ENCODE measurements at places on chromosomes 3 and 15.

DNA sequence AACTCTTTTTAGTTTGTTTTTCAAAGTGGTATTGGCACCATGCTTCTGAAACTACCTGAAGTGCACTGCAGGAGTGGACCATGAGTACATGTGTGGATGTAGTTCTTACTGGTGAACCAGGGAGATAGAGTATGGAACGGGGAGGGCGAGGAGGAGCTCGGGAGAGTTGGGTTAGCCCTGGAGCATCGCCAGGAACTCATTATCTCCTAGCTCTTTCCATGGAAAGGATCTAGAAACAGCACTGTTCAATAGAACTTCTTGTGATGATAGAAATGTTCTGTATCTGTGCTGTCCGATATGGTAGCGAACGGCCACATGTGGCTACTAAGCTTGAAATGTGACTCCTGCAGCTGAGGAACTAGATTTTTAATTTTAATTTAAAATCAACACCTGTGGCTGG, 47.3 kb downstream of the VGLL4 start:
- DNase-seq = no peak

- no peak for DNase-seq
These were observed 103.3 kb upstream of the CMC1 start for GRCh38 chr3:28138043-28138610.

DNA sequence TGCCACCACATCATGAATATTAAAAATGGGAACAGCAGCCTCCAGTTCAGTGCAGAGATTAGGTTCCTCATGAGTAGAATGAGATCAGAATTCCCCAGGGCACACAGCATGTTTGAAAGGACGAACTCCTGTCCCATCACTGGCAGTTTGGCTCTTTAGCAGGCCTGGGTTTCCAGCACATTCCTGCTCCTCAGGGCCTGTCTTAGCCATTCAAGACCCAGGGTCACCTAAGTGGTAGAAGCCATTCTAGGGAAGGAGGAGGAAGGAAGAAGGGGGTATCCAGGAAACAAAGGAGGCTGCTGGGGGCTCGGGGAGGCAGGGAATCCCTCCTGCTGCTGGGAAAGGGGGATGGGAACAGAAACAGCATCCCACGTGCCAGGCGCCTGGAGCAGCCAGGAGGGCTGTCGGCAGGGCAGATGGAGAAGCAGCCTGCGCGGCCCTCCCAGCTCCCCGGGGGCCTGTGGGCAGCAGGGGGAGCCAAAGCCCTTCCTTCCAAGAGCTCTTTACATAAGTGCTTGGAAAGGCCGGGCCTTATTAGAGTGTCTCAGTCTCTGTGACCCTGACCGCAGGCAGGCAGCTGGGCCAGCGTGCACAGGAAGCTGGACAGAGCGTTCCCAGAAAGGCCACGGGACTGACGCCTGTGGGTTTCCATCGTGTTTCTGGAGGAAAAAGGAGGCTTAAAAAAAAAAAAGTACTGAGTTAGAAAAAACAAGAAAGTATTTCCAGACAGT, 24.7 kb downstream of the LOXL1 start:
- no peak for DNase-seq

DNA sequence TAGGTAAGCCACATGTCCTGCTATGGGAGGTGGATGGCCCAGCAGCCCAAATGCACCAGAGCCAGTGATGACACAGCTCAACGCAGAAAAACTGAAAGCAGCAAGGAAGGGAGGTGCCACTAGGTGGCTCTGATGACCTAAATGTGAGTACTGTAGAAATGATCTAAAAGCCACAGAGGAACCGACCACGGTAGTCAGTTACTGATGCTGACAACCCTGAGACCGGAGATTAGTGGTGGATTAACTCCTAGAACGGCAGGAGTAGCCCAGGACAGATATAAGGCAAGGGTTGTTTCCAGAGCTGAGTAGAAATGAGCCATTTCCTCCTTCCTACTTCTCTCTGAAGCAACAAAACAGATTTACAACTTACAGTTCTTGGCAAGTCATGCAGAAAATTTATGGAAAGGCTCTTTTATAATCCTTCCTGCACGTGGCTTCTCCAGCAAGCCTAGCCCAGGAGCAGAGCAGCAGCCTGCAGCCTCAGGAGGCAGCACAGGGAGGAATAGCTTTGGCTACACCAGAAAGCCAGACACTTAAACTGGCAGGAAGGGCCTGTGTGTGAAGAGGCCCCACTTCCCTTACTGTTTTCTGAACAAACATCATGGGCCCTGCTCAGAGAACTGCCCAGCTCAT, 13.1 kb downstream of the FBXL22 start:
- DNase-seq = no peak

GRCh38 chr15:73028831-73029451, 23.3 kb upstream of the NEO1 start:
- DNase-seq = no peak

- no peak for DNase-seq
These were observed 109.7 kb upstream of the GADL1 start for GRCh38 chr3:31004025-31004678.

GRCh38 chr15:68231102-68231818, 1.7 kb upstream of the CLN6 start:
- no peak for DNase-seq

- DNase-seq = no peak
These were observed 172.0 kb upstream of the LRRFIP2 start for GRCh38 chr3:37346227-37347005.

DNA sequence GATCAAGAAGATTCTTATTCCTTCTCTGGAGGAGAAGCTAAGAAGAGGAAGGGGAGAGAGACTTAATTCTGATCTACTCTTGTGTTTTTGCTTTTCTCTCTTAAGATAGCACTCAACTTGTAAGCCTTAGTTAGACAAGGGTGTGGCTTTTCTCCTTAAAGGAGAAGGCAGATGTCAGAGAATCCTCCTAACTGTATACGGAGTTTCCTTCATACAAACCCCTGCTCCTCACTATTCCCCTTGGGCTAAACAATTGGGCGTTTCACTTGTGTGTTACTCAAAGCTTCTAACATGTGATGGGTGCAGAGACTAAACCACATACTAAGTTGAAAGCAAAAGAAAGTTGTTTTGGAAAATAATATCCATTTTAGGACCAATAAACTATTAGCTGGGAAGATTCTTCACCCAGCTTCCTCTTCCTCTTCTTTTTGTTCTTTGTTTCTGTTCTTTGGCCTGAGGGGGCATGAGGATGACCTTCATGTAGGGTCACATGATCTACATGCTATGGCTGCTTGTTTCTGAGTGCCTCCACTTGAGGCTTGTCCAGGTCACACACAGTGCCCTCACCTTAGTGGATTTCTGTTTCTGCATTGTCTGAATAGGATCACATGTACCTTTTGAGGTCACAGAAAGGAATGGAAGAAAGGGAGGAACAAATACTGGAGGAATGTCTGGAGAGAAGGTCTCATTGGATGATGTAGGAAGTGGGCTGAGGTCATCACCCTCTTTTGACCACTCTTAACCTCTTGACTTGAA, 14.6 kb downstream of the SPINK8 start:
- DNase-seq = no peak

- DNase-seq = no peak
These were observed 341 bp downstream of the HEXA start for GRCh38 chr15:72375501-72375845.

- no peak for DNase-seq
These were observed 43.2 kb downstream of the CMTM8 start for GRCh38 chr3:32281570-32282106.

DNA sequence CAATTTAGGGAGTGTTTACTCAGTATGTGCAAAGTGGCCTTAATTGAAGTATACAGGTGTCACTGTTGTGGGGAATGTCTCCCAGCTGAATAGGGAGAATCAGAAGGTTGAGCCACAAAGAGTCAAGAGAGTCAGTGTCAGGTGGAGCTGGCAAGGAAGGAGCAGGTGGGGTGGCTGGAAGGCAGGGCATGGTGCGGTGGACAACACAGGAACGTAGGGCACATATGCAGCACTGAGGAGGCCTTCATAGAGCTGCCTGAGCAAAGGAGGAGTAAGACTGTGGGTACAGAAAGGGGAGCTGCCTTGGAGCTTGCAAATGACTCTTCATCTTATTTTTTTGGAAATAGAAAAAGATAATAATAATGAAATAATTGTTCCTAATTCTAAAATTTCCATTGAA, 20.0 kb downstream of the ARHGEF3 start:
- no peak for DNase-seq

All from caudate nucleus (tissue), 63 donors.